ENCODE measurements at places on chromosomes 3 and 15.

DNA sequence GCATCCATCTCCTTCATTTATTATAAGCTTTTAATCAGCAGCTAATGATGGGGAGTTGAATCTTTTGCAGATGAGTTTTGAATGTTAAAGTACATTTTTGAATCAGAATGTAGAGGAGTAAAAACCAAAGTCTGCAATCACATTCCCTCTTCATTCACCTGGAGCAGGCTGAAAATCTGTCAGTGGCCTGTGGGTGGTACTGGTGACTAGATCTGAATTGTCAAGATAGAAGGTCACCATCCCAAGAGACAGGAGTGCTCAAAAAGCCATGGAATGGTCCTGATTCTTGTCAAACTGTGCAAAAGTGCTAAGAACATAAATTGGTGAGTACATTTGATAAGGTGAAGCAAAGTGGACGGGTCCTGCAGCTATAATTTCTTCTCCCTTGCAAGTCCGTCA, 881.3 kb upstream of the NR2F2 start:
- DNase-seq = no peak

GRCh38 chr3:36215241-36215640, 165.1 kb upstream of the STAC start:
- no peak for DNase-seq

DNA sequence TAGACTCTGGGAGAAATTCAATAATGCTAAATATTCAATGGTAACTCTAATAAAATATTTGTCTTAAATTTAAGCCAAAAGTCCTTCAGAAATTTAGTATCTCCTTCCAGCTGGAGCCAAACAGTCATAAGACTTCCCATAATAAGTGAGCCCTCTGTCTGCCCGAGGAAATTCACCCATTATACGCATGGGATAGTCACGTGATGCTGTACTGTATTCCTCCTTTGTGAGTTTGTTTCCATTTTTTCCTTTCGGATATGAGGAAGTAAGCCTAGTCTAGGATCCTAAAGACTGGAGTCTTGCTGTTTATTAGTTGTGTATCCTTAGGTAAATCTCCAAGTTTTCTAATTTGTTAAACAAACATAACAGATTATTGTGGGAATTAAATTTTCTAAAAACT, 110.4 kb upstream of the PLAAT1 start:
- DNase-seq = no peak

DNA sequence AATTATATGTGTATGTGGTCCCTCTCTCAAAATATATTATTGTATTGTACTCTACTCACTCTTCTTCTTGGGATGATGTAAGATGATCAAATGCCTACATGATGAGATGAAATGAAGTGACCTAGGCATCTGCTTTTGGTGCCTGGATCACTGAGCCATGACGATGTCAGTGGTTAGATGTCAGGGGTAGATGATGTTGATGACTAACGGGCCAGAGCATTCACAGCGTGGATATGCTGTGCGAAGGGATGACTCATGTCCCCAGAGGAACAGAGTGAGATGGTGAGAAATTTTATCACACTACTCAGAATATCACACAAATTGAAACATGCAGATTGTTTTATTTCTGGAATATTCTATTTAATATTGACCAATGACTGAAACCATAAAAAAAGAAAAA, 233.9 kb upstream of the CADM2 start:
- DNase-seq = no peak

DNA sequence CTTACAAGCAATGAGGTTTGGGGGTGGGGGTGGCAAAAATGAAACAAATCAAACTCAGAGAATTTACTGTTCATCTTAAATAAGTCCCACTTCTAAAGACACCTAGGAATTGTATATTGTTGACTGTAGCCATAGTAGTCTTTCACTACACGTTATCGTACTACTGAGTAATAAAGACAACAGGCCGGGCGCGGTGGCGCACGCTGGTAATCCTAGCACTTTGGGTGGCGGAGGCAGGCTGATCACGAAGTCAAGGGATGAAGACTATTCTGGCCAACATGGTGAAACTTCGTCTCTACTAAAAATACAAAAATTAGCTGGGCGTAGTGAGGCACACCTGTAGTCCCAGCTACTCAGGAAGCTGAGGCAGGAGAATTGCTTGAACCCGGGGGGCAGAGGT, 231.6 kb downstream of the CTNNB1 start:
- DNase-seq = no peak

DNA sequence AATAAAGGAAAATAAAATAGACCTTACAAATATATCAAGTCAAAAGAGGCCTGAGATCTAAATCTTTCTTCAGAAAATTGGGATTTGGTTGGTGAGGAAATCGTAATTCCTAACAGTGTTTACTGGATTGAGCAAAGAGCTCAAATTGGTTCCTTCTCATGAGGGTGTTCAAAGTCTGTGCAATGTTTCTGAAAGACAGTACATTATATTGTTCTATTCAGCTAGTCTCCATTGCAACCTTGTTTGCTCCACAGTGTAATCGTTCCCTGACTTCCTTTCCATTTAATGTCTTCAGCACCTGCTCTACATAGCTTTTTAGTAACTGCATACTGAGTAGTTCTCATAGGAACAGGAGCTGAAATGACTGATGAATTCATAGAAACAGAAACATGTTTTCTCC, 326.8 kb downstream of the SUCLG2 start:
- DNase-seq = no peak

- no peak for DNase-seq
These were observed 15.1 kb downstream of the LINGO1 start for GRCh38 chr15:77617476-77618230.

DNA sequence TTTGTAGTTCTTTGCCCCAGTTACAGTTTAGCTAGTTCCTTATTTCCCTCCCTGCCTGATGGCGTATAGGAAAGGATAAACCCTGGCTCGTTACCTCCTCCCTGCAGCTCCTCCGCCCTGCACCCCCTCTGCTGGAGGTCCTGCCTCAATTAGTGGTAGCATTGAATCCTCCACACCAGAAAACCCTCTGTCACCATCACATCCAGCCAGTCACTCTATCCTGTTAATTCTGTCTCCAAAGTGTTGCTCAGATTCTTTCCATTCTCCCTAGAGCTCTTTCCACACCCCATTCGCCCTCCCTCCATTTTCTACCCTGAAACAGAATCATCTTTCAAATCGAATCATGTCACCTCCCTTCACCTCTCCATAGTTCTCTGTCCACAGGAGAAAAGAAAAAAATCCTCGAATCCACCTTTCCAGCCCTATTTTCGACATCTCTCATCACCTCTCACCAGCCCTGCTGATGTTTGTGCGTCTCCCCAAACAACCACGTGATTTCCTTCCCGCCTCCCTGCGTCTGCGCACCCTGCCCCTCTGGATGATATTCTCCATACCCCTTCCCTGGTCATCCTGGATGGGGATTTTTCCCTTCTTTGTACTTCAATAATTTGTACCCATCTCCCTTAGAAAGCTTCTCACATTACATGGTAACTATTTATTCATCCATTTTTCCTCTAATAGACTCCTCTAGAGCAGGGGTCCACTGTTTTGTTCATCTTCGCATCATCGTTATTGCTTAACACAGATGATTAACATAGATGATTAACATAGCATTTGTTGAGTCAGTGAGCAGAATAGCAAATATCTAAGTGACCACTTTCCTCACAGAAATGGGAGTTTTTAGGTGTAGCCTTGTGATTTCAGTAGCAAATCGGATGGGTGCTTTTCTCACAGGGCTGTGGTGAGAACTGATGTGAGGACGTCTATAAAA, 37.1 kb downstream of the MAP3K13 start:
- no peak for DNase-seq

DNA sequence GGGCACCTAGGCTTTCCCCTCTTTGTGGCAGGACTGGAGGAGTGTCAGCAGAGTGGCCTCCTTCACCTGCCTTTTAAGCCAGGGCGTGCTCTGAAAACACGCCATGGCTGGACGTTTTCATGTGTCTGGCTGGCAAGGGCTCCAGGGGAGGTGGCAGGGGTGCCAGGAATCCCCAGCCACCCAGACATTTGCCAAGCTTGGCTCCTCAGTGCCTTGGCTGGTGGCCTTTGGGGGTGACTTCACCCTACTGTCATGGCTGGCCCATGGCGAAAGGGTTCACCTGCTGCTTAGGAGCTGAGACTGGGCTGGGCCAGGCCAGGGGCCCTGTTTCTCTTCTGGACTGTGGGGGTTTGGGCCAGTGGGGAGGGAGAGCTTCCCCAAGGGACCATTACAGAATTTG, 17.6 kb downstream of the KLF13 start:
- peak; percentile 46 for DNase-seq

Measured in lower lobe of right lung (tissue), 2 donors.